ENCODE measurements at places on chromosomes 3 and 15.

DNA sequence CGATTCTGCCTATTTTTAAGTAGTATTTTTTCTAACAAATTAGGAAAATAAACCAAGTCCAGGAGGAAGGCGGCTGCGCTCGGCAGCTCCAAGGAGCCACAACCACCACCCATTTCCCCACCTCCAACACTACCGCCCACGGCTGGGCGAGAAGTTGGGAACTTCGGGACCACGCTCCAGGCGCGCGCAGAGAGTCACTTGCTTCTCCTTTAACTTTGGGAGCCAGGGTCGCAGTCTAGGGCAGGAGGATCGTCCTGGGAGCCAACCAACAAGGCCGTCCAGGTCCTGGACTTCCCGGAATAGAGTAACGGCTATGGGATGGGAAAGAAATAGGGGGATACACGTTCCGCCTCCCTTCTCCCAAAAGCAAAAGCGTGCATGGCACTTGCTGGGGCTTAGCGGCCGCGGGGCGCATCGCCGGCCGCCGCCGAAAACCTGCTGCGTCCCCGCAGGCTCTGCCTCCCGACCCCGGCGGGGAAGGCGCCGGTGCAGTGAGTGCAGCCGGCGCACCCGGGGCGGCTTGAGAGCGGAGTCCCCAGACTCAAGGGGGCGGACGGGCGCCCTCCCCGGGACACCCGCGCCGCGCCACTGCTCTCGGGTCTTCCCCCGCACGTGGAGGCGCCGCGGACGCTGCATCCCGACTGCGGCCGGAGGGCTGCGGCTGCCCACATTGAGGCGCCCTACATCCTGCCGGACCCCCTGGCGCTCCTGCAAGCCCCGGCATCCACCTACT, 699 bp downstream of the MEGF11 start:
- DNase-seq, result no peak

GRCh38 chr15:45611305-45611704, 23.5 kb upstream of the SQOR start:
- no peak for DNase-seq

DNA sequence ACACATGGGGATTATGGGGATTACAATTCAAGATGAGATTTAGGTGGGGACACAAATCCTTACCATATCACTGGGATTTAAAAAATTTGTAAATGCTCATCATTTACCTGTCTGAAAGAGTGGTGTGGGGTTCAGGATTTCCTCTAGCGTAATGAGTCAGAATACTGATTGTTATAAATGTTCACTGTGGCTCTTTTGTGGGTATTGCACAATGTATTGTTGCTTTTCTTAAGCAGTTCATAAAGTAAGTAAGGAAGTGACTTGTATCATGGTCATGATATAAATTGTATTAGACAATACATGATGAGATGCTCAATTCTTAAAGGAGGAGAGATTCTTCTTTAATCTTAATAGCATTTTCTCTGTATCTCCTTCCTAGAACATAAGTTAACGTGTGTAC, 262.1 kb downstream of the CNTN4 start:
- DNase-seq, result no peak

DNA sequence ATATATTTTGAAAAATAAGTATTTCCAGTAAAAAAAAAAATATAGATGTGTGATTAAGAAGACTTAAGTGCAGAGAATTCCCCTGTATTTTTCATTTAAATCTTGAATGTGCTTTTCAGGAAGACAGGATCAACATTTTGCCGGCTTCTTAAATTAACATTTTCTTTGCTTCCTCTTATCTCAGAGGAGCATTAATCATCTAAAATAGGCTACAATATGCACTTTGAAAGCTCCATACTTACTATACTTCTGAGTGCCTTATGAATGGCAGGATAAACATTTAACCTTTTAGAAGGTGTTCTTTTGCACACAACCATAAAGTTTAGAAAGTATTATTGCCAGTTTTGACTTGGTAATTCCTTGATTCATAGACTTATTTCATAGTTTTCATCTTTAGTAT, 164.3 kb downstream of the ECT2 start:
- no peak for DNase-seq

GRCh38 chr3:131796111-131796510, 238.7 kb downstream of the CPNE4 start:
- DNase-seq, result no peak

DNA sequence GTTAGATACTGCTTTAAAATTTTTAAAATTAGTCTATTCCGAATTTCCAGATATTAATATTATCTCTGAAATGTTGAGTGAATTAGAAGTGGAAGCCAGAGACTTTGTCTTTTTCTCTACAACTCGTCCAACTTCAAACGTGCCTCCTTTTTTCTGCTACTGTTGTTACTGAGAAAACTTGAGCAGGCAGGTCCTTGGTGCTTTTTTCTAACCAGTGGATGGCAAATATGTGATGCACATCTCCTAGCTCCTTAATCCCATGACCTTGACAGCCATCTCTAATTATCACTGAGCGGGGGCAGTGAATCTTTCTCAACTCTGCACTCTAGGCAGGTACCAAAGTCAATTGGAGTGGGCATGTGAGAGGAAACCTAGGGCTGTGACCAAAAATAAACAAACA, 50.7 kb downstream of the FNDC3B start:
- no peak for DNase-seq

GRCh38 chr15:70415398-70415797, 317.7 kb upstream of the TLE3 start:
- DNase-seq, result no peak

DNA sequence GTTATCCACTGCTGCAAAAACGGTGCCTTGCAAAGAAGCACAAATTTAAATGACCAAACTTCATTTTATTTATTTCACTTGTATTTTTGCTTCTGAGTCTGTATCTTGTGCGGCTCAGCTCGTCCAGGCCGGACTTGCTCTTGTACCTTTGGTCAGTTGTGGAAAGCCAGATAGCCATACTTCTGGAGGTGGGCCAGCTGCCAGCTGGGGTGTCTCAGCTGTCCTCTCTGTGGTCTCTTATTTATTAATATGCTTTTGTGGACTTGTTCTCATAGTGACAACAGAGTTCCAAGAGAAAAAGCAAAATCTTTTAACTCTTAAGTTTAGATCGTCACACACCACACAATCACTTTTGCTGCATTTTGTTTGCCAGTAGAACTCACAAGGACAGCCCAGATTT, 87.7 kb downstream of the IL1RAP start:
- no peak for DNase-seq

DNA sequence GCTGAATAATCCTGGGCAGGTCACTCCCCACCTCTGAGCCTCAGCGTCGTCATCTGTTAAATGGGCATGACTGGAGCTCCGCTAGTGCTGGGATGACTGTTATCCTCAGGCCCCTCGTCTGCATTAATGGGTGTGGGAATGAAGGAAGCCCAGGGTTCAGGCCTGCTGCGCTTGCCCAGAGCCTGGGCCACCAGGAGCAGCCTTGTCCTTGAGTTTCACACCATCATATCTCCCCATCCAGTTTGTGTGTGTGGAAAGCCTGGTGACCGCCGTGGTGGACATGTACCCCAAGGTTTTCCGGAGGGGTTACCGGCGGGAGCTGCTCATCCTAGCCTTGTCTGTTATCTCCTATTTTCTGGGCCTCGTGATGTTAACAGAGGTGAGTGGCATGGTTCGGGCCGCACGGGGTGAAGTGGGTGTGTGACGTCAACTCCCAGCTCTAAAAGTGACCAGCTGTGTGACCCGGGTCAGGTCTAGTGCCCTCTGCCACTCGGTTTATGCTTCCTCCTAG, 63.5 kb upstream of the SLC6A1 start:
- no peak for DNase-seq

- DNase-seq, result no peak
These were observed 472.2 kb downstream of the MCTP2 start for GRCh38 chr15:94703596-94703995.

DNA sequence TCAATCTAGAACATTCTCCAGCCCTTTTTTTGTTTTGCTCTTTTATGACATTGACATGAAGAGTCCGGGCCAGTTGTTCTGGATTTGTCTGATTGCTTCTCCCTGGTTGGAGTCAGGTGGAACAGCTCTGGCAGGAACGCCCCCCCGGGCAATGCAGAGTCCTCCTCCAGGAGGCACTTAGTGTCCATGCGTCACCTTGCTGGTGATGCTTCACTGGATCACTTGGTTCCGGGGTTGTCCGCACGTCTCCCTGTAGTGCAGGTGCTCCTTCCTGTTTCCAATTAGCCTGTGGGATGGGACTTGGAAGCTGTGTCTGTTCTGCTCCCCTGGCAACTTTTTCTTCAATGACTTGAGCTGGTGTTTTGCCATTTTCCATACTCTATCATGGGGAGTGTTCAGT, 9.8 kb downstream of the CSK start:
- no peak for DNase-seq

GRCh38 chr3:150762662-150763121, 277 bp downstream of the SIAH2 start:
- DNase-seq, result no peak

GRCh38 chr3:171468296-171468906, 8.2 kb upstream of the TNIK start:
- no peak for DNase-seq

- DNase-seq, result no peak
These were observed 1.1 kb downstream of the PLXNB1 start for GRCh38 chr3:48428572-48429316.

- no peak for DNase-seq
These were observed 3.9 kb upstream of the MUSTN1 start for GRCh38 chr3:52838561-52839267.

GRCh38 chr15:41169781-41170180, 53.7 kb upstream of the INO80 start:
- DNase-seq, result no peak

DNA sequence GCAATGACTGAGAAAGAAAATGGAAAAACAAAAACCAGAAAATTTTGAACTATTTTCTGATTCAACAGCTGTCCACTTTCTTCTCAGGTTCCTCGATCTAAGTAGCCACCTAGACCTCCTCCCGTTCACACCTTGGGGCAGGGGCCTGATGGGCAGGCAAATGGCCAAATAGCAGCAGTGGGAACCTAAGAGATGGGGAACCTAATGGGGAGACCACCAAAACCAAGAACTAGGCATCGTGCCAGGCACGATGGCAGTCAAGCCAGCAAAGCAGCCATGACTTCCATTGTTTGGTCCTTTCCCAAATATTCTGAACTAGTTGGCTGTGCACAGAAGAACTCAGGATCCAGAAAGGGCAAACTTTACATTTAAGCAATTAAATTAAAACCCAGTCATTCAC, 57.1 kb downstream of the CAPN7 start:
- DNase-seq, result no peak

GRCh38 chr15:38211811-38212210, 40.8 kb upstream of the SPRED1 start:
- DNase-seq, result no peak

- DNase-seq, result no peak
These were observed 102.0 kb upstream of the THRB start for GRCh38 chr3:24596626-24597025.

- no peak for DNase-seq
These were observed 74.8 kb upstream of the POMGNT2 start for GRCh38 chr3:43180694-43181093.

DNA sequence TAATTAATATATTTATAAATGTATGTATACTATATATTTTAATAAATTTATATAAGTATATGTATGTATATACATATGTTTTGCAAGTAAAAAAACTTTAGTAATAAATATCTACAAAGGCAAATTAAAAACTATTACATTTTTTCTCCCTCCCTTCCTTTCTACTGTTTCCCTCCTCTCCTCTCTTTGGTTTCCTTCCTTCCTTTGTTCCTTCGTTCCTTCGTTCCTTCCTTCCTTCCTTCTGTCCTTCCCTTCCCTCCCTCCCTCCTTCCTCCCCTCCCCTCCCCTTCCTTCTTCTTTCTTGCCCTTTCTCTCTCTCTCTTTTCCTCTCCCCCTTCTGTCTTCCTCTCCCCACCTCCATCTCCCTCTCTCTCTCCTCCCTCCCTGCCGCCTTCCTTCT, 423.6 kb downstream of the LPP start:
- no peak for DNase-seq

GRCh38 chr3:126537730-126538281, 13.9 kb downstream of the CHST13 start:
- DNase-seq, result no peak

GRCh38 chr3:103601666-103602065, 1166.9 kb downstream of the ZPLD1 start:
- no peak for DNase-seq

DNA sequence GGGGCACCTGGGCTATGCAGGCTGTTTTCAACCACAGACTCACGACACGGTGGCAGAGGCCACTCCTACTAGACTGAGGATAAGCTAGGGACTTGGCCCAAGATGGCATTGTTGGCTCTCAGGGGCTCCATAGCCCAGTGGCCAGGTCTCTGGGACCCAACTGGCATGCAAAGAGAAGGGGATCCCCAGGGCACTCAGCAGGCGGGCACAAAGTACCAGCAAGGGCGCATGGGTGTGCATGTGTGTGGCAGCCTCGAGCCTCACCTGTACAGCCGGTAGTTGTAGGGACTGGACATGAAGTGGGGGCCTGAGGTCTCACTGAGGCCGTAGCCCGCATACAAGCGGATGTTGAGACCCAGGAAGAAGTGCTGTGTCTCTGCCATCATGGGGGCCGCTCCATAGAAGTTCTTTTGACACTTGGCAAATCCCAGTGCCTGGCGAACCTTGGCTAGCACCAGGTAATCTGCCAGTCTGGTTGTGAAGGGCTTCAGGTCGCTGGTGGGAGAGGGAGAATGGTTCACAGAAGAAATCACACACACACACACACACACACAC, 30.2 kb downstream of the IDH3A start:
- no peak for DNase-seq

GRCh38 chr15:31328428-31328968, 1.9 kb downstream of the KLF13 start:
- DNase-seq, result peak; percentile 55

DNA sequence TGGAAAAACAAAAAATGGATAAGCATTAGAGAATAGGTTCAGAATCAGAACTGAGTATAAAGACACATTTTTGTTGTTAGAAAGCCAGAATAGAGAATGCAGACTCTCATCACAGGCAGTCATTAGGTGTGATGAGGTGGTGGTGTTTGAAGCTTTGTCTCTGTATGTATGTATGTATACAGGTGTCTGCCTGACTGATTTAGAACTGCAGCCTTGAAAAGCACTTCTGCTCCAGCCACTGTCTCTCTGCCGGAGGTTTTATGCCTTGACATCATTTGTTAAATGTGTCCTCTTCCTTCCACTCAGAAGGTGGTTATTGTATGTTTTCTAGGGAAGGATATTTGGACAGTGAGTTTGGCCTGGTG, 80.7 kb upstream of the ZBED2 start:
- DNase-seq, result no peak

DNA sequence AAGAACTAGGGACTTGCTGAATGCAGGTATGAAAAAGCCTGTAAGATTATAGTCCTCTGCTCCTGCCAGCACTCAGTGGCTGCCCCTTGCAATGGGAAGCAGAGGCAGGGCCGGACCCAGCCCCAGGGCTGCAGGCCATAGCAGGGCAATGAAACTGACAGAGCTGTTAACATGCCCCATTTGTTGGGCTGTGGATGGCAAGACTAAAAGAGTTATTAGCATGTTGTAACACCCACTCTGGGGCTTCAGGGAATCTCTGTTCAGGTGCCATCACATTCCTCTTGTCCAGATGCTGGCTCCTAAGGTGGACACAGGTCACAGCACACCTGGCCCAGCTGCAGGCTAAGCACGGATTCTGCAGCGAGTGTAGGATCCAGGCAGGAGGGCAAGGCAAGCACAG, 7.4 kb upstream of the OR5H2 start:
- no peak for DNase-seq

- DNase-seq, result no peak
These were observed 16.0 kb downstream of the FOXL2NB start for GRCh38 chr3:138962854-138963560.

- no peak for DNase-seq
These were observed 38.1 kb upstream of the NMNAT3 start for GRCh38 chr3:139715743-139716360.

GRCh38 chr15:82643992-82644391, 3.2 kb downstream of the CPEB1 start:
- DNase-seq, result no peak
